ENCODE measurements at places on chromosomes 12 and 14.

GRCh38 chr12:126362964-126363363, 1297.7 kb downstream of the AACS start:
- DNase-seq = no peak

DNA sequence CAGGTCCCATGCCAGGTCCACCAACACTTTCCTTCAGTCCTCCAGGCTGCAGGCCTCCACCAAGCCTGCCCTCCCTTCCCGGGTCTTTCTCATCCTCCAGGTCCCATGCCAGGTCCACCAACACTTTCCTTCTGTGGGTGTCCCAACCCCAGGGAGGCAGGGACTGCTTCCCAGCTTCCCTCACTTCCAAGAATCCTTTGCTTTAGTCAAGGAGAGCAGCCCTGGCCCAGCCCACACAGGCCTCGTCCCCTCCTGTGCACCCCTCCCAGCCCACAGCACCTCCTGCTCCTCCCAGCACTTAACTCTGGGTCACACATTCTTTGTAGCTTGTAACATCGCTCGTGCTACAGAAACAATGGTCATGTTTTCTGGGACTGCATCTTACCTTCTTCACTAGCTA, 72.9 kb downstream of the TESC start:
- no peak for DNase-seq

DNA sequence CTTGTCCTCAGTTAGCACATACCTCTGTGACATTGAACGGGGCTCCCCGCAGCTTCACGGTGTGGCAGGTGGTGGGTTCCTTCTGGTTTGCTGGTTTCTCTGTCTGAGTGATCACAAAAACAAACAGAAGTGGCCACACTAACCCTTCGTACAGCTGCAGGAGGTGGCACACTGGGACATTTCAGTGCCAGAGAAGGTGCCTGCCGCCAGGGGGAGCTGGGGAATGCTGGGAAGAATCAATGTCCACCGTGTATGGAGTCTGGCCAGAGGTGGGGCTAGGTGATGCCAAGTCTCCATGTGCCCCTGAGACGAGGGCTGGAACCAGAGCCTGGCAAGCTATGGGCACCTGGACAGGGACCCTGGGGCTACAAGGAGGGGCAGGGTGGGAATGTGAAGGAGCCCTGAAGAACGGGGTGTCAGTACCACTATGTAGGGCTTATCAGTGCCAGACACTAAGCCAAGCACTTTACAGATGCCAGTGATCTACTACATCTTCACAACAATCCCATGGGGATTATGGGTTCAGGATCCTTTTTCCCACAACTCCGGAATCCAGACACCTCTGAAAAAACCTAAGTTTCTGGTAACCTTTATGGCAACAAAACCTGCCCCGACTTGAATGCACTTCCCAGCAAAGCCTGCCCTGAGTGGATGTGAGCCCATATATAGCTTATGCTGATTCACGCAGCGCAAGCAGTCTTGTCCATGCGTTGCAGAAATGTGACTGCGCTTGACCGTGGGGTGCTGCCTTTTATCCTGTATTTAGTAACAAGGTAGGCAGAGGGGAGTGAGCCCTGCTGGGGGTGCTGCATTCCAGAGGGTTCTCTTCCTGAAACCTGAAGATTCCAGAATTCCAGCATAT, 10.8 kb downstream of the RBM19 start:
- DNase-seq = peak; percentile 30

GRCh38 chr14:68544081-68544892, 248.6 kb downstream of the ZFP36L1 start:
- DNase-seq = peak; percentile 94

DNA sequence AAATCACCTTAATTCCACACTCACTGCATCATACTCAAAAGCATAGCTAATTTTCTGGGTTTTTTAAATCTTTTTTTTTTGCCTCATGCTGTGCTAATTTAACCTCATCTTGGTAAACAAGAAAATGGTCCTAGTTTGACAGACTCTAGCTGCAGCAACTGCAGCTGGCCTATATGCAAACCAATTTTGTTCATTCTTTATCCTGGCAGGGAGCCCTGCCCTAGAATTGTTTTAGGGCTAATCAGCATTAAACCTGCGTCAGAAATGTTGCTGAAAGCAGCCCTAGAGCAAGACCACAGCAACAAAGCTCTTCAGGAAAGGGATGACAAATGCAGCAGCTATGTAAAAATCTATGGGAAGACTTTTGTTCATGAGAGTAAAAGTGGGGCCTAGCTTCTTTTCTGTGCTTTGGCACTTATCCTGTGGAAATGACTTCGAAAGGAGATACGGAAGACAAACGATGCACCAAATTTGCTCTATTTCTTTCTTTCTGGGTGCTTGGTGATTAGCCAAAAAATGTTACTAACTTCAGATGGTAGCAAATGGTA, 72.2 kb downstream of the DENND5B start:
- peak; percentile 93 for DNase-seq
